ENCODE measurements at places on chromosomes 13 and 19.

DNA sequence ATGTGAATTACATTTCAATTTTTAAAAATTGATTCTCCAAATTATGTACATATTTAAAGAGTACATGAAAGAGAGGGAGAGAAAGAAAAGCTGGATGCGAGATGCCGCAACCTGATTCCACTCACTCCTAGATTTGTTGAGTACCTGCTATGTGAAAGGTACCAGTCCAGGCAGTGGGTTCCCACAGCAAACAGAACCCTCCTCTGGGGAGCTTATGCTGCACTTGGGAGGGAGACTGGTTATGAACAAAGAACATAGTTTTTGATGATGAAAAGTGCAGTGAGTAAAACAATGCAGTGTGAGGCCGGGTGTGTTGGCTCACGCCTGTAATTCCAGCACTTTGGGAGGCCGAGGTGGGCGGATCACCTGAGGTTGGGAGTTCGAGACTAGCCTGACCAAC, 43.4 kb downstream of the ACTN4 start:
- no peak for DNase-seq

GRCh38 chr13:23722726-23723453, 152.7 kb downstream of the TNFRSF19 start:
- no peak for DNase-seq

DNA sequence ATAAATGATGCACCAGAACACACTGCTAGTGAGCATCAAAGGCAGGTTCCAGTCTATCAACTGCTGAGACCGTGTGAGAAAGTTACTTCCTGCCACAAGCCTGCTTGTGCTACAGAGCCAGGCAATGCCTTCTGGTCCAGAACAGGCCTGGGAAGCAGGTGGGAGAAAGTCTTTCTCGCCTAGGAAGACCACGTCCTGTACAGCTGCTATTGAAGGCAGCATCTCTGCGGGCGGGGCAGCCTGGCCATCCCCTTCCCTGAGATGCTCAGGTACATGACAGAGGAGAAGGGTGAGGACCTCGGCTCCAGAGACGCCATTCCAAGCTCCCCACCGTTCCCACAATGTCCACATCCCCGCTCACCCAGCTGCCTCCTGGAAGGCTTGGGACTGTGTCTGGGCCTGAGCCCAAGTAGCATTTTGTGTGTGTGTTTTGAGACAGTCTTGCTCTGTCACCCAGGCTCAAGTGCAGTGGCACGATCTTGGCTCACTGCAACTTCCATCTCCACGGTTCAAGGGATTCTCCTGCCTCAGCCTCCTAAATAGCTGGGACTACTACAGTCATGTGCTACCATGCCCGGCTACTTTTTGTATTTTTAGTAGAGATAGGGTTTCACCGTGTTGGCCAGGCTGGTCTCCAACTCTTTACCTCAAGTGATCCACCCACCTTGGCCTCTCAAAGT, 3.4 kb downstream of the RFX1 start:
- DNase-seq = no peak

DNA sequence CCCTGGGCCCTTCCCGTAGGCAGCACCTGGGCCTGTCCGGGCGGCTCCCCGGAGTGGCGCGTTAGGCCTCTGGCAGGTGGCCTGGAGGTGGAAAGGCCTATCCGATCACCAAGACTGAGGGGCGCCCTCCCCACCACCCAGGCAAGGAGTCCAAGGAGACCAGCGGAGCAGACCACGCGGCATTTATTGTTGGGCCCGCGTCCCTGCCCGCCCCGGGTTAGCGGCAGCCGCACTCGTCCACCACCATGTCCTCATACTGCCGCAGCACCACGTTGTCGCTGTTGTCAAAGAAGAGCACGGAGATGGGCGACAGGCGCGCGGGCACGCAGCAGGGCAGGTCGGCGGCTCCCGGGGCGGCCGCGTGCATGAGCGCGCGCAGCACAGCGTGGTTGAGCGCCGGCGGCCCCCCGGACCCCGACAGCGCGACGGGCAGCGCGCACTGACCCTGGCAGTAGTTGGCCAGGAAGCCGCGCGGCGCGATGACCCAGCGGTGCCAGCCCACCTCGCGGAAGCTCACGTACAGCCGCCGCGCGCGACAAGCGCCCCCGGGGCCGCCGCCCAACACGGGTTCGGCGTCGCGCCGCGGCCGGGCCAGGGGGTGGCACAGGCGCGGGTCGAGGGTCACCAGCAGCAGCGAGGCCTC, 27.5 kb downstream of the CERS1 start:
- DNase-seq = no peak

DNA sequence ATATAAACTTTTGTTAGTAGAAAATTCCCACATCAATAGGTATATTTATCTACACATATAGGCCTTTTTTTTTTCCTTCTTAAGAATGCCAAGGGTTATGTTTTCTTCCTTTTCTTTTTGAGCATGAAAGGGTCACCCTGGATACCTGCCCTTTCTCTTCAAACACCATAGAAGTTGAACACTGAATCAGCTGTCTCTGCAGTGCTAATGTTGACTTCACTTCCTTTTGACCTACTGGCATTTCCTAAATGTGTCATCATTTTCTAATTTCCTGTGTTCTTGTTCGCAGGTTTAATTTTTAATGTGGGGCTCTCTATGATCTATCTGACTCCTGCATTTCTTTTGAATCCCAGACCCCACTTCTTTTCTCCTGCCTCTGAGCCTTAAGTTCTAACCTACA, 532.0 kb downstream of the GPC6 start:
- DNase-seq = no peak

- DNase-seq = no peak
Measured at GRCh38 chr19:43595605-43595998, 332 bp downstream of the IRGQ start.

DNA sequence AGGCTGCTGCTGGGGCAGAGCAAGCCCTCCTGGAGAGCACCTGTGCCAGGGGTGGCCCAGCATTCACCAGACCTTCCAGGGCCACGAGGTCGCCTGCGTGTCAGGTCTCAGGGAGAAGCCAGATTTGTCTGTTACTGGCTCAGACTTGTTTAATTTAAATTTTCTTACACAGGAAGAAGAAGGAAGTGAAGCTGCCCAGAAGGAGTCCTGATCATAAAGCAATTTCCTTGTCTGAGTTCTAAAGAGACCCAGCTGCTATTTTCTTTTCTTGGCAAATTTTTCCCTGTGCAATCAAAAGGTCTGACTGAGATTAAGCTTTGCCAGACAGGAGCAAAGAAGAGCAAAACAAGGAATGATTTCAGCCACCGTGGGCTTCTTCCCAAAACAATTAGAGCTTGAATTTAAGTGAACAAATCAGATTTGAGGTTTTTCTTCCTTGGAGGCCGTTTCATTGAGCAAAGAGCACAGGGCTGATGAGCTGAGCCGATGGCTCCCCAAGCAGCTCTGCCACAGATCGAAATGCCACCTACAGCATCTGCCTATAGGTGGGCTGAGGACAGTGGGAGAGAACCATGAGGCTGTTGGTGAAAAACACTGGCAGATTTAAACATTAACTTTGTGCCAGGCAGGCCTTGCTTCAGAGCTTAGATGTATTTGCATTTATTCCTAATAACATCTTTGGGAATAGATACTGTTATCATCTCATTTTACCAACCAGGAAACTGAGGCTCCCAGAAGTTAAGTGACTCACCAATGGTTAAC, 40.1 kb downstream of the HSPH1 start:
- no peak for DNase-seq
